ENCODE measurements at places on chromosomes 3 and 15.

DNA sequence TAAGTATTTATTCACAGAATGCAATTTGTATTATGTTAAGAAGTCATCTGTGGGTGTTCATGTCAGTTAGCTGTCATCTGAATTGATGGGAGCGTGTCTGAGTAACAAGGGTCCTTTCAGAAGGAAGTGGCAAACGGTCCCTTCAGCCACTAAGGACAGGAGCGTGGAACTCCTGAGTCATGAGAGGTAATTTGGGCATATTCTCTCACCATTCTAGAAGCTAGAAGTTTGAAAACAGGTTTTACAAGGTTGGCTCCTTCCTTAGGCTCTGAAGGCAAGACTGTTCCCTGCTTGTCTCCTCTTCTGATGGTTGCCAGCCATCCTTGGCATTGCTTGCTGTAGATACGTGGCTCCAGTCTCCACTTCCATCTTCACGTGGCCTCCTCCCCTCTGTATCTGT is 19.7 kb downstream of the ABHD2 start:
- DNase-seq = no peak

DNA sequence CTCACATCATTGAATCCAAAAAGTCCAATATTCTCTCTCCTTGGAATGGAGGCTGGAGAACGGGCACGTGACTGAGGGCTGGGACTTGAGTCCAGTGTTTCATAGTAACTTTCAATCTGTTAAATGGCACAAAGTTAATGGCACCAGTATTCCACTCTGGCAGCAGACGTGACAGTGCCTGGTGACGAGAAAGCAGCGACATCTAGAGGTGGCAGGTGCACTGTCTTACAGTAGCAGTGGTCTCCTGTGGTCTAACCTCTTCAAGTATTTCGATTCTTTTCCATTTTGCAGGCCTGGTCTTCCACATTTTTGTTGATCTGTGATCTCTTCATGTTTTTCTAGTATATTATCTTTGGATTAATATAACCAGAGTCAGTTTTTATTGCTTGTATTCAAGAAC is 107.1 kb downstream of the OXSM start:
- no peak for DNase-seq

DNA sequence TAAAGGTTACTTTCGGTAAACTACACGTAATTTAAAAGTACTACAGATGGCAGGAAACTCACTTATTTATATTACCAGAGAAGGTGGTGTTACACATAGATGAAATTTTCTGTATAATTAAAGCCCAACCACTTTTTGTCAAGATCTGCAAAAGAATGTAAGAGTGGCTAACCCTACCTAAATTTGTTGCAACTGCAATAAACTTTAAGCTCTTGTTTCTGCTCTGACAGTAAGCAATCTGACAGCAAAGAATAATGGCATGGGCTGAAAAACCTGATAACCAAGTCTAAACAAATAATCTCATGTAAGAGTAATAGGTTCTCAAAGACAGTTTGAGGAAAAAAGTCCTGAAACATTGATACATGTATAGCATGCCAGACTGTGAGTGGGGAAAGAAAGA is 897.3 kb downstream of the TUSC7 start:
- DNase-seq = no peak

GRCh38 chr3:195892105-195893043 is 16.0 kb downstream of the TNK2 start:
- no peak for DNase-seq

DNA sequence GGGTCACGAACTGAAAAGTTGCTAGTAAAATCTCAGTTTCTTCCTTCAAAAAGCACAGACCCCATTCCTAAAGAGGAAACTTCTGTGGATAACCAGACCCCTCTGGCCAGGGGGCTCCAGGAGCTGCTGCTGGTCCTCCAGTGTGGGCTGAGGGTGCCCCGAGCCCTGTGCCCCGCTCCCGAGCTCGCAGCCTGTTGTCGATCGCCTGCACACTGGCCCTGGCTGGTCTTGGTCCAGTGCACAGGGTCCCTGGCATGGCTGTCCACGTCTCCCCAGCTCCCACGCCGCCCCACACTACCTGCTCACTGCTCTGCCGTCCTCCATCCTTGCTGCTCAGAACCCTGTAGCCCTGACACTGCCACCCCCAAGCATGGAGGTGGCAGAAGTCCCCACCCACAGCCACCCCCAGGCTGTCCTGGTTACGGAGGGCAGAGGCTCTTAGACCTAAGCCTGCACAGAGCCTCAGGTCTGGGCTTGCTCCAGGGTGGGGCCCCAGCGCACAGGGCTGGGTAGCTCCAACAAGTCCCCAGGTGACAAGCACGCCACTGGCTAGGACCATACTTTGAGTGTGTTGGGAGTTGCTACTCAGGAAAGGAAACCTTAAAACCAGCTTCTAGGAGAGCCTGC is 87.0 kb downstream of the PLXNA1 start:
- DNase-seq = no peak

DNA sequence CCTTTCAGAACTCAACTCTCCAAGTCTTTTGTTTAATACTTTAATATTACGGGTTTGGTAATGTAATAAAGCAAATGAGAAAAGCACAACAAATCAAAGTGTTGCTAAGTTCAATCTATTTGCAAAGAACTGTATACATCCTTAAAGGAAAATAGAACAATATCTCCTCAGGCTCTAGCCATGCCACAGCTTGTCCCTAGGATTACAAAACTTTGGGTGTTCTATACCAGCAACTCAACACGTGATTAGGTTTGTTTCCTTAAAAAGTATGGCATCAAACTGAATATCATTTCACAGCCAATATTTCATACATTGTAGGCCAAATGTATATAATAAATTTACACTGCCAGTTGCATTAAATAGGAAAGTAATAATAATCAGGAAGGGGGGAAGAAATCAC is 418.6 kb upstream of the MDFIC2 start:
- no peak for DNase-seq

DNA sequence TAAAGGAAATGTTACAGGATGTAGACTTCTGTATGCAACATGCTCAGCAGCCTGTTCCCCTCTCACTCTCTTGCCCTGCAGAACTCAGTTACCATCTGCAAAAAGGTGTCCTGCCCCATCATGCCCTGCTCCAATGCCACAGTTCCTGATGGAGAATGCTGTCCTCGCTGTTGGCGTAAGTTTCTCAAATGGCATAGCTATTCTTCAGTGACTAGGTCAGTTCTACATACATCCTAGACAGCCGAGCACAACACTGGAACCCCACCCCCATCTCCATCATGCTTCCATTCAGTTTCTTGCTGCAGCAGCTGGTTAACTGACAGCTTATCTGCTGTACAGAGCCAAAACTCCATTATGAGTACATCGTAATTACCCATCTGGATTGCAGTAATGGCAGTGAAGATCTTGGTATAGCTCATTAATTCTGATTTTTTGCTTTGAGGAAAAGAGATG is 4.5 kb downstream of the THBS1 start:
- DNase-seq = no peak

GRCh38 chr3:12780751-12781150 is 15.7 kb upstream of the CAND2 start:
- no peak for DNase-seq

GRCh38 chr3:64520334-64520733 is 167.5 kb downstream of the ADAMTS9 start:
- no peak for DNase-seq
